CD4-positive, alpha-beta memory T cell (primary cell): ENCODE measurements at places on chromosomes 2 and 18.

DNA sequence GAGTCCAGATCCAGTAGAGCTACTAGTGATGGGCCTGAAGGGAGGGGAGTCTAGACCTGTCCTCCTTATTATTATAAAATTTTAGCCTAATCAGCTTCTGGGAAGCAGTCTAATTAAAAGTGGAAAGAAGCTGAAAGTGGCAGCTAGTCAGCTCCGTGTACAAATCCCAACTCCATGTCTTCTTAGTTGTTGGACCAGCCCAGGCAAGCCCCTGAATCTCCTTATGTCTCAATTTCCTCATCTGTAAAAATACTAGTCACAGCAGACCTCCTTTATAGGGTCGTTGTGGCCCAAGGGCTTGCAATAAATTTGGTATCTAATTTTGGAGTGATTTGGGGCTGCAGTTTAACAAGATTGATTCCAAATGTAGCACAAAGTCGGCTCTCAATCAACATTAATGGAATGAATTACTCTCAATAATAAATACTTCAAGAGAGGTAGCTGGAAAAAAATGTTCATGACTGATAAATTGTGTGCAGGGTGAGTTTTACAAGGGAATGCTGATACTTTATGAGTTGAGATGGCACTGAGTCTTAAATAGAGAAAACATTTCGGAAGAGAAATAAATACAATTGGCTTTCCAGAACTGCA is 118.3 kb upstream of the NDUFV2 start:
- DNase-seq, result no peak

DNA sequence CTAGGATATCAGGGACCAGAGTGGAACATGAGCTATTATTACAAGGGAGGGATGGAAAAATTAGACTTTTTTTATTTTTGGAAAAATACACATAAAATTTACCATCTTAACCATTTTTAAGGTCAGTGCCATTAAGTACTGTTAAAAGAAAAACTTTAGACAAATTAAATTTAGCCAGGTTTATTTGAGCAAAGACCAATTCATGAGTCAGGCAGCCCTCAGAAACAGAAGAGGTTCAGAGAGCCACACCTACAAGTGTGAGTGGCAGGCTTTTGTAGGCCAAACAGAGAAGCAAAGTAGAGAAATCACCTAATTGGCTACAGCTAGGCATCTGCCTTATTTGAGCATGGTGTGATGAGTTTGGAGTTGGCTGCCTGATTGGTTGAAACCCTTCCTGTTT is 301.3 kb upstream of the RAB12 start:
- DNase-seq, result no peak

GRCh38 chr2:33240178-33240577 is 236.3 kb upstream of the RASGRP3 start:
- no peak for DNase-seq

- DNase-seq, result no peak
Measured at GRCh38 chr2:224722250-224722649, 6.1 kb upstream of the CCDC195 start.

DNA sequence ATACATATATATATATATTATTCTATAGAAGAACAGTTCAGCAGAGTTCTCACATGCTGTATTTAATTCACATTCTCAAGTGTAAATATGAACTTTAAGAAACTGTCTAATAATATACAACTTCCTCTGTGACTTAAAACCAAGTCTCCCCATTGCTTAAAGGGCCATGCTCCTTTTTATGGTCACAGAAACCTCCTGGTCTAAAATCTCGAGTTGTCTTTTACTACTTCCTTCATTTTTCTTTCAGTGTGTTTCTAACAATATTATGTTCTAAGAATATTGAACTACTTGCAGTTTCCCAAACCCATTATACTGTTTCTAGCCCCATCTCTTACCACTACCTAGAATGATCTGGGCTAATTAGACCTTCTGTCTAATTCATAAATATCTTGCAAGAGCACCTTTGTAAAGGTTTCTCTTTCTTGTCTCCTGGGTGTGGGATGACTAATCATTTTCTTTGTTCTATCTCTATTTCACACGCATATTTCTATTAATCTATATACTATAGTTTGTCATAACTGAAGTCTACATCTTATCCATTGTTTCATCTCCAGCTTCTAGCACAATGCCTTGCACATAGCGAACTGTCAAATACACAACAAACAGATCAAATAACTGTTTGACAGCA is 48.8 kb downstream of the ERBB4 start:
- no peak for DNase-seq

DNA sequence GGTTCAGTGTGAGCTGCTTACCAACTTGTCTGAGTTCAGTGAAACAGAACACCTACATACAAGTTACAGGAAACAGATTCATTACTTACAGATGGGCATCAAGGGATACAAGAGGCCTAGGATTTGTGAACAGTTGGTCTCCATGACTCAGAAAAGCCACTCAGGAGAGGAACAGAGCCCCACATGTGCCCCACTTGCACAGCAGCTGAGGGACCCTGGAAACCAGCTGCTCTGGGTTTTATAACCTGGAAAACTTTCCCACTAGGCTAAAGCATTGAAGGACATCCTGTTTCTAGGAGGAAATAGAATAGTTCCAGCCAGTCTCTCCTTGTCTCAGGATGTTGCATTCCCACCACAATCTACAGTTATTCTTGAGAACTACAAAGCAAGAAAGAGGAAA is 530.0 kb downstream of the ZNF804A start:
- DNase-seq, result no peak

DNA sequence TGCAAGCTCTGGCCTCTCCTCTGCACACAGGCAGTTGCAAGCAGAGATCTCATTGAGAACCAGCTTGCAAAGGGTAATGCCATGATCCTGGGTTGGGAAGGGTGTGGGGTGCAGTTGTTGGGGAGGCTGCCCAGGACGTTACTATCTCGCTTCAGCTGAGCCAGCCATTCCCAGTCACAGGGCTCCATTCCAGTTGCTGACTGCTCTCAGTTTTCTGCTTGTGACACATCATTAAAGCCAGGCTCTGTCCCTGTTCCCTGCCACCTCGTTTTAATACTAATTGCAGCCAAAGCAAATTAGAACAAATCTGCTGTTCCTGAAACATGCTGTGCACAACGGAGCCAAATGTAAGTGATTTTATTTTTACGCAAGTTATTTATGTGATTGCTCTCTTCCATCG is 62.5 kb upstream of the SMAD2 start:
- no peak for DNase-seq

- DNase-seq, result no peak
Measured at GRCh38 chr2:171811245-171811628, 82.8 kb downstream of the SLC25A12 start.
